ENCODE measurements at places on chromosomes 11 and 22.

- no peak for DNase-seq
These were observed 128.9 kb downstream of the CCDC34 start for GRCh38 chr11:27234043-27234668.

- DNase-seq, result no peak
These were observed 231.8 kb downstream of the ETS1 start for GRCh38 chr11:128355558-128355957.

GRCh38 chr22:20904008-20904979 is 12.9 kb upstream of the CRKL start:
- DNase-seq, result no peak

DNA sequence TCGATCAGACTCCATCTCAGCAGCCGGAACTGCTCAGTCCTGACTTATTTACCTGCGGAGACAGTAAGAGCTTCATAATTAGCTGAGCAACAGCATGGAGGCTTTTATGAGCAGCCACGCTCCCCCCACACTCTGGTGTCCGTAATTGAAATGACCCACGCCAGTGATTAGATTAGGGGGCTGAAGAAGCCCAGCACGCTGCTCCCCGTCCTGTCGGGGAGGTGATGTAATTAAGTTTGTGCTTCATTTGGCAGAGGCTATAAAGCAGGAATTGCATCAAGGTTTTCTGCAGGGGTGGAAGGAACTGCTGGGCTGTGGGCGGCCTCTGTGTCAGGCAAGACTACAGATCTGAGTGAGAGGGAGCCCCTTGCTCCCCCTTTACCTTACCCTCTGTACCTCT is 22.8 kb upstream of the HTR3A start:
- DNase-seq, result no peak

- DNase-seq, result no peak
These were observed 188.2 kb upstream of the ANO3 start for GRCh38 chr11:26143566-26144290.

- no peak for DNase-seq
These were observed 12.7 kb upstream of the LARGE1 start for GRCh38 chr22:33932997-33933396.

GRCh38 chr11:35064114-35064800 is 74.7 kb upstream of the CD44 start:
- DNase-seq, result no peak

GRCh38 chr22:44407171-44407986 is 90.7 kb downstream of the RTL6 start:
- DNase-seq, result no peak

DNA sequence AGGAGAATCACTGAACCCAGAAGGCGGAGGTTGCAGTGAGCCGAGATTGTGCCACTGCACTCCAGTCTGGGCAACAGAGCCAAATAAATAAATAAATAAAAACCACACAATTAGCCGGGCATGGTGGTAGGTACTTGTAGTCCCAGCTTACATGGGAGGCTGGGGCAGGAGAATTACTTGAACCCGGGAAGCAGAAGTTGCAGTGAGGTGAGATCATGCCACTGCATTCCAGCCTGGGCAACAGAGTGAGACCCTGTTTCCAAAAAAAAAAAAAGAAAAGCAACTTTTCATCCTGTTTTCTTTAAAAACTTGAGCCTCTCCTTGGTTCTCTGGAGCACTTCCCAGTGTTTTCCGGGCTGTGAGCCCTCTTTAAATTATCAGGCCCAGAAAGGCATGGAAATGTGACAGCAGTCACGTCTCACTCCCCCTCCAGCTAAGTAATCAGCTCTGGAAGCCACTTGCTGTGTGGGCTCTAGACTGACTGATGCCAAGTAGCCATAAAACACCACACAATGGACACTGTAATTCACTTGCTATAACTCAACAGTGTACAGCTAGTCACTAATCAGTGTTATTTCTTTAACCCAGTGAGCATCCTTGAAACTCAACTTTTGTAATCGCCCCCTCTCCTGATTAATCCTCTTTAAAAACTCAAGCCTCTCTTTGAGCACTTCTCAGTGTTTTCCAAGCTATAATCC is 13.0 kb upstream of the MCHR1 start:
- DNase-seq, result no peak

DNA sequence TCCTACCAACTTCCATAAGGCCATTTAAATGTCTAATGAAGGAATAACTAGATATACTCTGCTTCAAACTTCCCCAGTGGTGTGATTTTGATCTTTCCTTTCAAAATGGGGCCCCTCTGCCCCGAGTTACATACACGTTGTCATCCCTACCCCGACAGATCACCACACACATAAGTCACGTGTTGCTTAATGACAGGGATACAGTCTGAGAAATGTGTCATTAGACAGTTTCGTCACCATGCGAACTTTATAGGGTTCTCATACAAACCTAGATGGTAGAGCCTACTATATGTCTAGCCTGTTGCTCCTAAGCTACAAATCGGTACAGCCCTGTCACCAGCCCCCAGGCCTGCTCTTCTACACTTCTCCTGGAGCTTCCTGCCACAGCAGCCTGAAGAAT is 49.8 kb upstream of the SCUBE2 start:
- no peak for DNase-seq

DNA sequence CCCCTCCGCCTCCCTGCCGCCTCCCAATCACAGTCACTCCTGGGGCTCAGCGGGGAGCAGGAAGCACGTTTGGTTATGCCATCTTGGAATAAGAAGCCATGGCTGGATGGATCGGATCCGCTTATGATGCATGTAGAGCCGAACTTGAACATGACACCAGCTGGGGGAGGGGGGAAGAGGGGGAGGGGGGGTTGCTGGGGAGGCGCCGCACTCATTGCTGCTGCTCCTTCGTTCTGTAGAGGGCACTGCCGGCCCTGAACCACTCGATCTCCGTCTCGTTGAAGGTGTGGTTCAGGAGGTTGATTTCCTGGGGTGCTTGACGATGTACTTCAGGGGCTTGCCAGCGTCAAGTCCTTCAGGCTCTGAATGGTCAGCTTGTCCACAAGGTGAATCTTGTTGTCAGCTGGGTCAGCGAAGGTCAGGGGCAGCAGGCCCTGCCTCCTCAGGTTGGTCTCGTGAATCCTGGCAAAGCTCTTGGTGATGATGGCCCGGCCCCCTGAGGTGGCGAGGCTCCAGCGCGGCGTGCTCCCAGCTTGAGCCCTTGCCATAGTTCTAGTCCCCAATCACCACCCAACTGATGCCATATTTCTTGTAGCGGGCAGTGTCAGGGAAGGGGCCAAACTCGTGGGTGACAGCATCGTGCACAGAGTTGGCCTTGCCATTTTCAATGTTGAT is 476.9 kb upstream of the ISX start:
- DNase-seq, result peak; percentile 3

- no peak for DNase-seq
These were observed 3.4 kb downstream of the RCE1 start for GRCh38 chr11:66846671-66847091.

DNA sequence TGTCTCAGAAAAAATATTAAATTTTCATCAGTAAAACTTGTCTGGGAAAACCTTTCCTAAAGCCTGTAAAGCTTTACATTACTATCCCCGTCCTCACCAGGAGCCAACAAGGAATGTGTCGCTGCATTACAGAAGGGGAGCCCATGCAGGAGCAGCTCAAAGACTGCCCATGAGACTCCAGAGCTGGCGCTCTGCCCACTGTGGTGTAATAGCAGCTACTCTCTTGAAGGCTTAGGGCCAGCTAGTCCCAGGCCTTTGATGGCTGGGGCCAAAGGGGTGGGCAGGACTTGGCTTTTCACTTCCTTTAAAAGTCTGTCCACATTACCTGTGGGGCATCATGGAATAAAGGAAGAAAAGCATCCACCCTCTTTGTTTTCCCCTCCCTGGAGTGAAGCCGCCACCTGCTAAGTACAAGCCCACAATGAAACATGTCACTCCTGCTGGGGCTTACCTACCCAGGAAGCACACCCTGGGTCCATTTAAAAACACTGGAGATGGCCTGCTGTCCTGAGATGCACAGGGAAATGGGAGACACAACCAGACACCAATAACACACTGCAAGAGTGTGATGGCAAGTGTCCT is 150.7 kb downstream of the ADAMTS15 start:
- DNase-seq, result no peak

- DNase-seq, result no peak
These were observed 30.5 kb upstream of the PLET1 start for GRCh38 chr11:112291191-112291590.

DNA sequence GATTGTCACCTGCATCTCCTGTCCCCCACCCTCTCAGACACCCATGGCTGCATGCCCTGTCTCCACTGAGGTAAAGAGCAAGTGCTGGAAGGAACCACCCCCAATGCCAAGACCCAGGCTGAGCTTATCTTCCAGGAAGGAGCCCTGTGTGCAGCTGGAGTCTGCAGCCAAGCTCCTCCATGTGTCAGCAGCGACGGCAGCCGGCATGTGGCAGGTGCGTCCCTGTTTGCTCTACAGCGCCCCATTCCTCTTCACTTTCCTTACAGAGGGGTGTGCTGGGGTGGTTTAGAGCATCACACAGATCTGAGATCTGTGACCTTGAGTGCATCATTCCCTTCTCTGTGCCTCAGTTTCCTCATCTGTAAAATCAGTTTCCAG is 7.7 kb upstream of the MN1 start:
- DNase-seq, result no peak

- DNase-seq, result no peak
These were observed 53.4 kb upstream of the WNT7B start for GRCh38 chr22:46030231-46030880.

DNA sequence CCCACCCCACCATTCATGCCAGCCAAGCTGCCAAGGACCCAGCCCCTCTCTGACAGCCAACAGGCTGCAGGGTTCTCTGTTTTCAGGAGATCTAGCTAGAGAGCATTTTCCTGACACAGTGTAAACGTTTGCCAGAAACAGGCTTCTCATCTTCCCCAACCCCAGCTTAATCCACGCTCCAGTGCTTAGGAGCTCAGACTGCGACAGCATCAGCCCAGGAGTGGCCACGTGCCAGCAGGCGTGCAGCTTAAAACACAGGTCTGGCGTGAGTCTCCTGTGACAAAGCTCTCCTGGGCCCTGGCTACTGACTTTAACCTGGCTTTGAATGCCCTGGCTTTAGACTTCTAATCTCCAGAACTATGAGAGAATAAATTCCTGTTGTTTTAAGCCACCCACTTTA is 66.6 kb downstream of the GALNT18 start:
- DNase-seq, result no peak

DNA sequence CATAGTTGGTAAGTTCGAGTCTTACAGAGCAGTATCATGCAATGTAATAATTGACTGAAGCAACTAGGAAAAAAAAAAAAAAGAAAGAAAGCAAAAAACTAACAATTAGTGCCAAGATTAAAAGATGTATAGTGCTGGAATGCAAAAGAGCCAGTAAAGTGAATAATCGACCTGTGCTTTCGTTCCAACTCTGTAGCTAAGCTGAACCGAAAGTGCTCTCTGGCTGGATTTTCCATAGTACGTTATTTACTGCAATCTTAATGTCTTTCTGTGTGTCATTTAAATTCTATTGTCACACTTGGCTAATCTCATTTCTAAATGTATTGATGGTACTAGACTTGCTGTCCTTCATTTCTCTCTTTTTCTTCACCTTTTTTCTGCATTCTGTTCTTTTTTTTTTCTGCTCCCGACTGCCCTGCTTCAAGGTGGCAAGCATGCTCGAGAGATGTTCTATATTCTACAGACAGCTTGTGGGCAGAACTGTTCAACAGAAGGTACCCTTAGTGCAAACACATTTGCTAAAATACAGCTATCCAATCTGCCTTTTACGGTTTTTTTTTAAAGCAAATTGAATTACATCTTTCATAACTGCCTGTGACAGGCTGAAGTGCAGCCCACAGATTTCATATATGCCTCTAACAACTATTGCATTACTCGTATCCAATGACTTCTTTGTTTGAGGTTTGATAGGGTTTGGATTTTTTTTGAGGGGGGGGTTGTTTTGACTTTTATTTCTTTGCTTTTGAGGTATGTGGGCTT is 204.2 kb upstream of the MTNR1B start:
- no peak for DNase-seq

DNA sequence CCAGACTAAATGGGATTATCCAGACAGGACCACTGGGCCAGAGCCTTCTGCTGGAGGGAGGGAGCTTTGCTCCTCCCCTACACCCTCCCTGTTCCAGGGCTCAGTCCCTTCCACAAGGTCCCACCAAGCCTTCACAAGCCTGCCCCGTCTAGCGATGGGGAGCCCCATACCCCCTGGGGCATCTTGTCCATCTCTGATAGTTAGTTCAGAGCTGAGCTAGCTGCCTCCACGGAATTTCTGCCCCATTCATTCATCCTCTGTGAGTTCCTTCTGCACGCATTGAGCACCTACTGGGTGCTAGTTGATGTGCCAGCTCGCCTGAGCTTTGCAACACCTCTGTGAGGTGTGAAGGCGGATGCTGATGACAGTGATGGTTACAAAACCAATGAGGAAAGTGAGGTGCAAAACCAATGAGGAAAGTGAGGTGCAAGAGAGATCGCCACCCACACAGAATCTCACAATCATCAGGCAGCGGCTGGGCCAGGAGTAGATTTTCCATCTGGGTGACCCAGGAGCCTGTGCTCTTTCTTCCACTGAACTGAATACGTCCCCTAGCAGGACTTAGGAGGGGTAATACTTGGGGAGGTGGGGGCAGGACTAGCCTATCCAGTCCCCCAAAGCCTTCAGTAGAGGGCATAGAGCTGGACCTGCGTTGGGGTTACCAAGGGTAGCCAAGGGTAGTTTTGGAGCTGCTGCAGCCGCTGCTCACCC is 21.5 kb upstream of the CBX7 start:
- DNase-seq, result no peak

GRCh38 chr11:70290361-70291065 is 20.0 kb downstream of the PPFIA1 start:
- DNase-seq, result no peak

- DNase-seq, result no peak
These were observed 49.9 kb upstream of the SEPTIN5 start for GRCh38 chr22:19664406-19664805.

GRCh38 chr11:47001781-47002181 is 65.2 kb downstream of the CSTPP1 start:
- no peak for DNase-seq

DNA sequence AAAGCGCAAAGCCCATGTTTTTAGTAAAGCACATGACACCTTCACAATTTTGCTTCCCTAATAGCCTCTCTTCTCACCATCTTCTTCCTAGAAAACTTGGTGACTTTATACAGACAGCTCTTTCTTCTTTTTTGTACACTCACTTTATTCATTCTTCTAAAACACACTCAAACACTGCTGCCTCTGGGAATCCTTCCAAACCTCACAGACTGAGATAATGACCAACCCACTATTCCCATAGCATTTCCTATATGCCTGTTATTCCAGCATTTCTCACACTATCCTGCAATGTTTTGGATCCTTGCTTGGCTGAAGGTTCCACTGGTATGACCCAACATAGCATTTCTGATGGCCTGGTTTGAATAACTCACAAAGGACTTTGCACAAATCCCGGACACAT is 442.1 kb upstream of the CCDC90B start:
- DNase-seq, result no peak
